T-cell (primary cell): ENCODE measurements at places on chromosomes 3 and 15.

DNA sequence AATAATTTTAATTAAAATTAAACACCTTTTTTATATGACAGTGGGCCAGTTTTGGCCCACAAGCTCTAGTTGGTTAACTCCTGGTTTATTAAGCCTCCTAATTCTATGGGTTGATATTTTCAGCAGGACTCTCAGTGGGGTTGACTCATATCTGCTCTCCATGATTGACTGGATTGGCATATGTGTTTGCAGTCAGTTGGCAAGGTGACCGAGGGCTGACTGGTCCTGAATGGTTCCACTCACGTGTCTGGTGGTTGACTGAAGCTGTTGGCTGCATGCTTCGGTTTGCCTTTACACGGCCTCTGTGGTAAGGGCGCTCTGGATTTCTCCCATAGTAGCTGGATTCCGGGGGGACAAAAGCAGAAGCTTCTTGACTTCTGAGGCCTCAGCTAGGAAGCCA, 65.3 kb upstream of the ZNF280D start:
- DNase-seq = no peak

DNA sequence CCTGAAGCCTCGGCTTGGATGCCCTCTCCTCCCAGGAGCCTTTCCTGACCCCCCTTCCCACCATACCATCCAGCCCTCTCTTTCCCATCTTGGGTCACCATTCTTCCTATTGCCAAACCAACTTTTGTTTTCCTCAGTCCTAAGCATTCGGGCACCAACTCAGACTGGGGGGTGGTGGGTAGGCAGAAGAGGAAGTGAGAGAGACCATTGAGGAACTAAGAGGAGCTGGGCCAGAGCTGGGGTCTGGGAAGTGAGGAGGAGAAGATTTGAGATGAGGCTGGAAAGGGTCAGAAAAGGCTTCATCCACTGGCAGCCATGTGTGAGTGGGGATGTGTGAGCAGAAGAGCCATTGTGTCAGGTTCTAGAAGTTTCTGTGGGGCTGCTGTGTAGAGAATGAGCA, 37.7 kb downstream of the TKT start:
- DNase-seq = no peak

DNA sequence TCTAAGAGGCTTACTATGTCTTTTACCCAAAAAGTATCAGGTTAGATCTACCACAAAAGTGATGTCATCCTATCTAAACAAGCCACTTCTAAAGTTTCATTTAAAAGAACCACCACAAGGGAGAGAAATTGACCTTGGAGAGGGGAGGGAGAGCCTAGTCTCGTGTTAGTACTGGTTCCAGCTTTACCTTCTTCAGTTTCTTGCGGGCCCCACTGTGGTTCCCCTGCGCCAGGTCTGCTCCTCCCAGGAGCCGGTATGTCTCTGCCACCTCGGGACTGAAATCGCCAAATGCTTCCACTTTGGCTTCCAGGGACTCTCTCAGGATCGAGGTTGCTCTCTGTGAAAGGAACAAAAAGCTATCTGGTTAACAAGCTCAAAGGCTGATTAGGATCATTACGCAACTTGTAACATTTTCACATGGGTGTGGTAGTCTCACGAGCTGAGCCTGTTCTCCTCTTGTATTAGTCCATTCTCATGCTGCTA, 51.1 kb downstream of the SYNM start:
- no peak for DNase-seq

GRCh38 chr3:106566277-106566676, 697.5 kb upstream of the CBLB start:
- no peak for DNase-seq

DNA sequence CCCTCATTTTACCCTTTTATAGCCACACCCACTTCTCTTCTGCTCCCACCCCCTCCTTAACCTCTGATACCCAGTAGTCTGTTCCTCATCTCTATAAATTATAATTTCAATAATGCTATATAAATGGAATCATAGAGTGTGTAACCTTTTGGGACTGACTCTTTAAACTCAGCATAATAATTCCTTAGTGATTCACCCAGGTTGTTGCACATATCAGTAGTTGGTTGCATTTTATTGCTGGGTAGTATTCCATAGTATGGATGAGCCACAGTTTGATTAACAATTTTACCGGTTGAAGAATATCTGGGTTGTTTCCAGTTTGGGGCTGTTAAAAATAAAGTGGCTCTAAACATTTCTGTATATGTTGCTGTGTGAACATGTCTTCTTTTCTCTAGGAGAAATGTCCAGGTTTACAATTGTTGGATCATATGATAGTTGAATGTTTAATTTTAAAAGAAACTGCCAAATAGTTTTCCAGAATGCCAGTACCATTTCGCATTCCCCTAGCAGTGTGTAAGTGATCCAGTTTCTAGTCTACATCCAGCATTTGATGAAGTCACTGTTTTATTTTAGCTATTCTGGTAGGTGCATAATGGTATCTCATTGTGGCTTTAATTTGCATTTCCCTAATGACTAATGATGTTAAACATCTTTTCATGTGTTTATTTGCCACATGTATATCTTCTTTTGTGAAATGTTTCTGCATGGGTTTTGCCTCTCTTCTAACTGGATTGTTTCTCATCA, 68.5 kb downstream of the VPS8 start:
- DNase-seq = no peak

DNA sequence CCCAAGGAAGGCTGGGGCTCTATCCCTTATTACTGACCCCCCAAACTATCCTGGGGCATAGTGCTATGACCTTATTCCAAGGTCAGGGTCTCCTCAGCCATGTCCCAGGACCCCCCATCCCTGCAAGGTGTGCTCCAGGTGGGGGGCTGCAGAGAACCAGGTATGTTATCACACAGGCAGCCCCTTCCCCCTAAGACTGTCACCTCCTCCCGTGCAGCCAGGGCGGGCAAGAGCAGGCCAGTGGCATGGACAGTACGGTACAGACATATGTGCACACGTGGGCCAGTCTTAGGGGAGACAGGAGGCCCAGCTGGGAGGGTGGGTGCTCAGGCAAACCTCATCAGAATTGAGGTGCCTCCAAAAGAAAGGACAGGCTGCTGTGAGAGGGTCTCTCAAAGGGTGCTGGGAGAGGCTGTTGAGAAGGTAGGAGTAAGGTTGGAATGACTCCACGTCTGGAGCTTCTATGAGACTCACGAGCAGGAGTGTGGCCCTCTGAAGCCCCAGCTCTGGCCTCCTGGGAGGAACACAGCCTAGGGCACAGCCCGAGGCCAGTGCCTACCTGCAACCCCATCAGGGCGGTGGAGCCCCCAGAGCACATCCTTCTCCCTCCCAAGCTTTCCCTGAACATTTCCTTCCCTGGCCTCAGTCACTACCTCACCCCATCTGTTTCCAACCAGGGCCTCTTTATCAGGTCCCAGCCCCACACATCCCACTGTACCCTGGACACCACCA, 1.7 kb upstream of the COL7A1 start:
- no peak for DNase-seq

DNA sequence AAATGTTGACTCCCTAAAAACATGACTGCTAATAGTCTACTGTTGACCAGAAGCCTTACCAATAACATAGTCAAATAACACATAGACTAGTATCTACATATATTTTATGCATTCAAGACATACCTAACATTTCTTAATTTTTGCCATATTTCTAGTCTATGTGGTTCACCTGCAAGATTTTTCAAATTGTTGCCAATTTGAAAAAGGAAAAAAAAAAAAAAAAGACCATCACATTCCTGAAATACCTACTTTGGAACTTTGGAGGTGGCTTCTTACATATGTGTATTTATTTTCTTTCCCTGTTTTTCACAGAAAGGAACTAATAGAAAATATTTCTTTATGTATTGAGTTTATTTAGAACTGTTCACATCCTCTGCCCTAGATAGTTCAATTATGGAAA, 13.4 kb upstream of the ATP13A3 start:
- no peak for DNase-seq

DNA sequence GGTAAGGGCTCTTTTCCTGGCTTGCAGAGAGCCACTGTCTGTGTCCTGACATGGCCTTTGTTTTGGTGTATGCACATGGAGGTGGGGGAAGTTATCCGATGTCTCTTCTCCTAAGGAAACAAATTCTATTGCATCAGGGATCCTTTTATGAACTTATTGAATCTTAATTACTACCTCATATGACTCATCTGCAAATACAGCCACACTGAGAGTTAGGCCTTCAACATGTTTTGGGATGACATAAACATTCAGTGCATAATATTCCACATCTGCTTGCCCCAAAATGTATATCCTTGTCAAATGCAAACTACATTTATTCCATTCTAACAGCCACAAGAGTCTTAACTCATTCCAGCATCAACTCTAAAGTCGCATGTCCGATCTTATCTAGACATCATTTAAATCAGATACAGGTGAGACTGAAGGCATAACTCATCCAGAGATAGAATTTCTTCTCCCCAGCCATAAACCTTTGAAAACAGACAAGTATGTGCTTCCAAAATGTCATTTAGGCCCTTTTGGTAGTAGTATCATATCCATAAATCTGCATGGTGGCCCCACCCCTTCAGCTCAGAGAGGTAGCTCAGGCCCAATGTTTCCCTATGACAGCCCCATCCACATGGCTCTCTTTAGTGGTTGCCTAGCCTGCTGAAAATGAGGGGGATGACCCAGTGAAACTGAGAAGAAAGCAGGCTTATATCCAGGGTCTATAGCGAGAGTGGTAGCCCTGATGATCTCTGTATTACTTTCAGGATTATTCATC, 289.5 kb upstream of the ALCAM start:
- no peak for DNase-seq

- no peak for DNase-seq
Measured at GRCh38 chr3:39050029-39050428, 1.7 kb downstream of the SCN11A start.

DNA sequence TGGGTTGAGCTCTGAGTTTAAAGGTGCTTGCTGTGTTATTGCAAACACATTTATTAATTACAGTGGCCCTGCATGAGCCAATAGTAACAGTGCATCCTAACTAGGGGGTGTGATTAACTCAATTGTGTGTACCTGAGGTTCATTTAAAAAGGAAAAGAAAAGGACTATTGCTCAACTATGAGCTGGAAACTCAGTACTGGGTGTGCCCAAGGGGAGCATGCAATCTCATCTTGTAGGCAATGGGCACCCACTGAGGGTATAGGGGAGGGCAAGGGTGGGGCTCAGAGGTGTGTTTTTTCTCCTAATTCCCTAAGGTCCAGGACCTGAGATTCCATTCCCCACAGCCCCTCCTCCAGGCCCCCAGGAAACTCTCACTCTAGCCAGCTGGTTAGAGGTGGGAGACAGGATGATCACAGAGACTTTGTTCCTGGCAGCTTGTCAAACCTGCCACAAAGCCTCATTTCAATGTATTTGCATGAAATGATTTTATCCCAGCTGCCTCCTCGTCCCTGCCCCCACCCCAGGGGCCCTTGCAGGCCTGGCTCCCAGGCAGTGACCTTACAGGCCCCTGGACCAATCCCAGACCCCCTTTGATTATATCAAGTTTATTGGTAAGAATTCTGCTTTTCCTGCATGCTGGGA, 220.7 kb downstream of the TBC1D2B start:
- no peak for DNase-seq

GRCh38 chr3:58324391-58325390, 8.0 kb upstream of the PXK start:
- DNase-seq = no peak

GRCh38 chr15:90765966-90766365, 48.8 kb downstream of the BLM start:
- DNase-seq = no peak

DNA sequence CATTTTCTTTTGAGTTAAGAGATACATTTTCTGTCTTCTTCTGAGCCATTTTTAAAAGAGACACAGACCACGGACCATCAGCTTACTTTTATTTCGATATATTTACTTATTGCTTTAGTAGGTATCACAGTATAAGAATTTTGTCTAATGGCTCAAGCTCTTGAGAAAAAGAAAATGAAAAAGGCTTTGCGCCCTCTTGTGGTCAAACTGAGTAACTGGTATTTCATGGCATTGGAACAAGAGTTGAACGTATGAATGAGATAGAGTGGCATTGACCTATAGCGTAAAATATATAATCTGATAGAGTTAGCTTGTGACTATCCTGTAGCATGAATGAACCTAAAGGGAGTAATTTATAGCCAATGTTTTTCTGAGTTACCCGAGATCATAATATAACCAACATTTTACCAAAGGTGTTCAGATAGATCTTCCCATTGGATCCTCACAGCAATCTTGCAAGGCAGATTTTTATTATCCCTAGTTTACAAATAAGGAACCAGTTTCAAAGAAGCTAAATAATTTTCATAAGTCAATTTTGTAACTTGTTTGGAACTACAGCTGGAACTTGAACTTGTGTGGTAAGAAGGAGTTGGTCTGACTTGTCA, 154.6 kb downstream of the POLR2M start:
- peak; percentile 6 for DNase-seq

DNA sequence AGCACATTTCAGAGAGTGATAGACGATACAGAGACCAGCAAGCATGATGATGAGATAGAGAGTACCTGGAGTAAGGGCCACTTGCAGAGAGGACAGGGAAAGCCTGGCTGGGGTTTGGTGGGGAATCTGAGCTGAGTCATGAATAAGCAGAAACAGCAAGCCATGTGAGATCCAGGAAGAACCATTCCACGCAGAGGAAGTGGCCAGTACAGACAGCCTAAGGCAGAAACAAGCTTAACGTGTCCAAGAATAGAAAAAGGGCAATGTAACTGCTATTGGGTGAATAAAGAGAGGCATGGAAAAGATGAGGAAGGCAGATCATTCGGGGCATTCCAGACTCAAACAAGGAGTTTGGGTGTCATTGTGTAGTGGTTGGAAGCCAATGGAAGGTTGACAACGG, 816.3 kb upstream of the CFAP20DC start:
- DNase-seq = no peak

DNA sequence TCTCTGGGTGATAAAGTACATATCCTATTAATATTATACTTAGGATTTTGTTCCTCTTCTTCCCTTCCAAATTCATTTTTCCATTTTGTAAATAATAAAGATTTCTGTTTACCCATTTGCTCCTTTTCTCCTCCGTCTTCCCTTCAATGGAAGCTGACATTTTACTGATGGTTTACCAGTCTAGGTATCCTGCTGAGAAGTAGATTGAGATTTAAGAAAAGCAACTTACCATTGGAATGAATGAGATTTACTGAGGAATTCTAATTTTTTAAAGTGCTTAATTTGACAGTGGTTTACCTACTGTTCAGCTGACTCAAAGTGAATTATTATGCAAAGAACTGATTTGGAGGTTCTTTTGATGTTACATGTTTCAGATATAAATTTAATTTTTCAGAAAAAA, 2.4 kb downstream of the C15orf61 start:
- DNase-seq = no peak

- DNase-seq = peak; percentile 68
Measured at GRCh38 chr3:152298393-152299248, 29.9 kb downstream of the MBNL1 start.

DNA sequence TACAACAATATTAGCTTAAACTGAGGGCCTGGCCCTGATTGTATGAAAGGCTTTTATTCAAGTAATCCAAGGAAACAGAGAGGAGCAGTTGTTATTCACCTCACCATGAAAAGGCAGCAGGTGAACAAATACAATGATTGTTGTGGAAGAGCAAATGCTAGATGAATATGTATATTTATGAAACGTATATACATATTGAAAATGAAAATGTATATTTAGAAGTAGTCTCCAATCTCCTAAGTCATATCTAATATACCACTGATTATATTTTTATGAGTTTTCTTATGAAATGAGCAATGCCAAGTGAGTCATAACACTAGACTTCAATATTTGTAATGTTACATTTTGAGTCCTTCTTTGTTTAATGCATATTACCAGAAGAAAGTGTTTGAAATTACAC, 116.2 kb upstream of the KCNMB2 start:
- DNase-seq = no peak

GRCh38 chr15:80270472-80270871, 18.5 kb upstream of the CTXND1 start:
- no peak for DNase-seq
